Memory B cell (primary cell): ENCODE measurements at places on chromosomes 3 and 15.

DNA sequence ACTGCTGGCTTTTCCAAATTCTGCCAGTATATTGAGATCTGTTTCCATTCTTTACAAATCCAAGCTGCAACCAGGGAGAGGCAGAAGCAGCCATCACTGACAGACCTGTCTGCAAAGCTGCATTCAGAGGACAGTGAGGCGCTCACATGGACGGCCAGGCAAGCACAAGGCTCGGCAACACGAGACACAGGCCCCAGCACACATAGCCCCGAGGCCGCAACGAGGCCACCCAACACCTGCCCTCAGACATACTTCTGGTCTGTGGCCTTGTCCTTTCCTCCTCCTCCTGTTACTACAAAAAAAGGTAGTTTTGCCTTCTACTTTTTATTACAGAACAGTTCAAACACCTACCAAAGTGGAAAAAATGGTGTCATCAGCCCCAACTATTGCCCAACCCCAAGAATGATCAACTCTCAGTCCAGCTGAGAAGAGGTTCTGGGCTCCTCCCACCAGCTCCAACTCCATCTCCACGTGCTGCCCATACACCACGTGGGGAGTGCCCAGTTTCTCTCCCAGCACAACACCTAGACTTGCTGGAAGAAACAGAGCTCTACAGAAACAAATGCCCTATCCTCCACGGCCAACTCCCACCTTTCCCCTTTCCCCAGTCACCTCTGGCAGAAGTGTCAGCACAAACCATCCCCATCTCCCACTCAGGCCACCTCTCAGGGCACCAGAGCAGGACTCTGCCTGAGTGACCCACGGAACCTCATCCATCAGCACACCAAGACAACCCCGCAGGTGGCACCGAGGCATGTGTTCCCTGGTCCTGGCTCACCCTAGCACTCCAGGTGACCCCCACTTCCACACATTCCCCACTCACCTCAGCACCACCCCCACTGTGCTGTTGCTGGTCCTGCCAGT is 7.4 kb downstream of the ZXDC start:
- no peak for DNase-seq

DNA sequence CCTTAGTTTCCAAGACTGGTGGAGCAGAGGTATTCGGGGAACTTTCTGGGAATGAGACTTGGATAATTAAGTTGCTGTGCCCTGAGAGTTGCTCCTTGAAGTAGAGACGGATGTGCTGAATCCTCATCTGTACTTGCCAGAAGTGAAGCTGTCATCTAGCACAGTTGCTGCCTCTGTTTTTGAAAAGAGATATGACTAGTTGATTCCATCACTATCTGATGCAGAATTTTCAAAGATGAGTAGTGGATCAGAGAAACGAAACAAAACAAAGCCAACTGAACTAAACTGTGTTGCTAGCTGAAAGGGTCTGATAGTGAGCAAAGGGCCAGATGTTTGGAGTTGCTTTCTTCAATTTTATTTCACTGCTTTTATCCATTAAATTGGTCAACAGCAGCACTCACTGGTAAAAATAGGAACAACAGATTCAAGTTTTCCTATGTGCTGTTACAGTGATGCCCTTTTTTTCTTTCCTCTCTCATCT is 52.7 kb downstream of the MITF start:
- no peak for DNase-seq

DNA sequence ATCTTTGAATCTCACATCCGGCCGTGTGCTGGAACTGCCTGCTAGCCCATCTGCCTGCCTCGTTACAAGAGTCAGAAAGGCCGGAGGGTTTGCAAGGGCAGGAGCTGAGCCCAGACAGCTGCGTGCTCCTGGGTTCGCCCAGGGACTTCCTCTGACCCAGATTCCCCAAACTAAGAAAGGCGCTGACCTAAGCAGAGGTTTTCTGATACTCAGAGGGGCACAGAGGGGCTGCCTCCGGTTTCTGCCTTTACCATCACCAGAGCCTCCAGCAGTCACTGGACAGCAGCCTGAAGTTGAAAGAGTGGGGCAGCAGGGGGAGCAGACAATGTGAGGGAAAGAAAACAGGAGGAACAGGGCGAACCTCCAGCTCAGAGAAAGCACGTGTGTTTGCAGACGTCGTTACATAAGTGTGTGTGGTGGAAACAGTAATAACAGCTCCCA is 33.4 kb upstream of the RAD18 start:
- no peak for DNase-seq

GRCh38 chr3:14290631-14291385 is 111.6 kb upstream of the SLC6A6 start:
- DNase-seq: no peak

GRCh38 chr3:61847784-61848462 is 286.6 kb downstream of the PTPRG start:
- DNase-seq: no peak

- DNase-seq: no peak
Observed at GRCh38 chr3:127789990-127790881, 32.1 kb downstream of the MGLL start.

- DNase-seq: no peak
Observed at GRCh38 chr15:36766449-36766848, 187.0 kb downstream of the CDIN1 start.

GRCh38 chr3:42270561-42270960 is 4.6 kb upstream of the CCK start:
- DNase-seq: no peak

DNA sequence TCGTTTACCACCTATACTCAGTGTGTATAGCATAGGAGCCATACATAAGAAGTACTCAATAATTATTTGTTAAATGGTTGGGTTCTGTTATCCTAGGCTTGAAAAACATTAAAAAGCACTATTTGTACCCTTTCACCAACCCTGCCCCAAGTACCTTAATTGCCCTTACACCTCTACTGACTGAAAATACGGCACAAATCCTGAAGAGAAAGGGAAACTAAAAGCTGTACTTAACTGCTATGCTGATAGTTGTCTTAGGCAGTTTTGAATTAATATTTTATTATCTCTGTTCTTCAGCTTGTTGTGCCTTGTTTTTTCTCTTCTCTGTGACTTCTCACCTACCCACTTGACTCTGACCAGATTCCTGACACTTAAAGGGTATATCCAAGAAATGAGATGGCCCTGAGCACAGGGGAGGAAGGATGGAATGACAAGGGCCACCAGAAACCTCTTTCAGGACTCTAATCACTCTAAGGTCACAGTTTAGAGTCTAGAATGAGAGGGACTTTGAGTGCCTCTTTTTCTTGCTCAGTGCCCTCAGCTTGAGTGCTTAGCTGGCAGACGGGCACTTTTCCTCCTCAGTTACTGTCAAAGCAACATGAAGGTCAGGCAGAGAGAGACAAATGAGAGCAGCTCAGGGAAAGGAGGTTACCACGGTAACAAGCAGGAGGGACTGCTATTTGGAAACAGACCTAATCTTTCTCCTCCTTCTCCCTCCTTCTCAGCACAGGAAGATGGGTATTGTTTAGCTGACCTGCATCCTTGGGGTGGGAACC is 136.5 kb downstream of the ZNF609 start:
- no peak for DNase-seq

DNA sequence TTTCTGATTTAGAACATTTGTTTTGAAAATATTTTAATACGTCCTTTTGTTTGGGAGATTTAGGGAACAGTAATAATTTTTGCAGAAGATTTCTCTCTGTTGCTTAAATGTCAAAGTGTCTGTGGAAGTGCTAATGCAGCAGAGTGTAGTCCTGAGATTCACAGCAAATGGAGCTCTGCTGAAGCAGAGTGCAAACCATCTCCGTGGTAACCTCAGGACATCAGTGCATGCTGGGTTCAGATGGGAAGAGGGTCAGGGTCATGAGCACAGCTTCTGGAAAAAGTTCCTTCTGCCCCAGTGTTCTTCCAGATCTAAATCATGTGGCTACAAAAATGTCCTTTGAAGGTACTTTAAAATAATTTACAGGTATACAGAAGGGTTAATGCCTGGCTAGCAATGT is 39.9 kb upstream of the SLC9A9 start:
- DNase-seq: no peak

- no peak for DNase-seq
Observed at GRCh38 chr15:28099555-28100140, 533 bp upstream of the OCA2 start.

DNA sequence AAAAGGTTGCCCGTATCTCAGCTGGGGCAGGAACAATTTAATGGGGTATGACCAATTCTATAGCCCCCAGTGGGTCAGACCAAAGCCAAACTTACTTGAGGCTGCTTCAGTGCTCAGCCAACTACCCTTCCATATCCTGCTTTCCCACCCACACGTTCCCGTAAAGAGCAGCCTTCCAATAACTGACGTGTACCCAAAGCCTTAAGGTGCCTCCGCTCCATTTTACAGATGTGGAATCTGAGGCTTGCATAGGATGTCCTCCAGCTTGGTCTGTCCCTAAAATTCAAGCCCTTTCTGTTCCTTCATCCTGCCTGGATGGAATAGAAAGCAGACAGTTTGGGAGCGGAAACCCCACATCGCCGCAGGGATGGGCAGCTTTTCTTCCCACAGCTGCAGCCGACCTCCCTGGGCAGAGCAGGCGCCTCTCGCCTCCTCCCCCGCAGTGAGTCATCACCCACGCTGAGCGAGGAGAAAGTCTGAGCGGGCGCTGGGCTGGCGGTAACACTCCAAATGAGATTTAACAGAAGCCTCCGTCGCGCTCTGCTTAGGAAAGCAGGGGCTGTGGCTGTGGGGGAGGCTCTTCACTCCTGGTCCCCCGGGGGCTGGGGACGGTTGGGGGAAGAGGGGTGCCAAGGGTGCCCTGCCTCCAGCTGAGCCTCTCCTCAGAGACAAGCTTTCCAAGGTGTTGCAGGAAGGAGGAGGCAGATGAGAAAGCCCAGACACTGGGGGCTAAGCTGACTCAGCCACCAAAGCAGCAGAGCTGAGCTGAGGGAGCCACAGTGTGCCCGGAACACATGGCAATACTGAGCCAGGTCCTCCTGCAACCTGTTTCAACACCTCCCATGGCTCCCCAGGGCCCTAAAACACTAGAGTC is 57.8 kb upstream of the HRH1 start:
- no peak for DNase-seq

DNA sequence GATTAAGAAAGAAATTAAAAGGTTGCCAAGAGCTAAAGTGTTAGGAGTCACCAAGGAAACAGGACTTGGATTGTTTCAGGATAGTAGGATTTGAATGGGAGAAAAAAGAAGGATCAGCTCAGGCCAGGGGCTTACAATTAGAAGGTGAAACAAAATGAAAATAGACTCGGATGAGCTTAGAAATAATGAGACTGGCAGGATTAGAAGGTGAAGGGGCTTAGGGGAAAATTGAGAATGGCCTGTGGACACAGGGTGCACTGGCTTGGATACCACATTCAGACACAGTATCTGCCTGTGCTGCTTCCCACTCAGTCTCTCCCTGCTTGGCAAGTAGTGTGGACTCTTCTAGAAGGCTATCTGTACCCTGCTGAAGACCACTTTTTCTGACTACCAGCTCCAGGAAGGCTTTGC is 206.1 kb upstream of the ATP10A start:
- DNase-seq: no peak

GRCh38 chr3:172372895-172373294 is 75.4 kb downstream of the GHSR start:
- no peak for DNase-seq

DNA sequence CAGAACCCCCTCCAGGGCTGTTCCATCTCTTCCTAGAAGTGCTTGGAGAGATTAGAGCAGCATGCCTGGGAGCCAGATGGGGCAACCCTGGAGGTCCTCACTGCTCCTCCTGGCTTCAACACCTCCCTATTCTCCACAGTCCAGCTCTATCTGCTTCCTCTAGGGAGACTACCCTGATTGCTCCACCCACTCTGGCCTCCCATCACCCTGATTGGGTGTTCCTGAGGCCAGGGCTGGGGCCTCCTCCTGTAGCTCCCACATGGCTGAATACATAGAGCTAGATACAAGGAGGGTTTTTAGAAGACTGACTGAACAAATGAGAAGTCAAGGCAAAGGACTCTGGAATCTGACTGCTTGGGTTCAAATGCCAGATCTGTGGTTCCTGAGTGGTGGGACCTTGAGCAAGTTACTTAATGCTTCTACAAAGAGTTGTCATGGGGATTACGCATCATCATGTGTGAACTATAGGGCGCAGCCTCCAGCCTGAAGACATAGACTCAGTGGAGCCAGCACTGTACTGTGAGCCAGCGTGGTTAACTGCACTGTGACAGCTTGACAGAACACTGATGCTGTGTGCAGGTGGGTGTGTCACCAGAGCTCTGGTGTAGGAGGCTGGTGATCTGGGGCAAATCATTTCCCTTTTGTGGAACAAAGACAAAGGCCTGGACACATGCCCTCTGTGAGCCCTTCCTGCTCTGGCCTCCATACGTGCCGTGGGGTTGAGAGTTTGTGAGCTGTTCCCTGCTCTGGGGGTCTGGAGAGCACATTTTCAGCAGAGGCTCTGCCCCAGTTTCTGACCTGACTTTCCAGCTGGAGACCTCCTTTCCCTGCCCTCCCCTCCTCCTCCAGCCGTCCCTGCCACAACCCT is 74.8 kb downstream of the SCN5A start:
- DNase-seq: no peak

GRCh38 chr3:72157748-72158638 is 373.0 kb upstream of the PROK2 start:
- DNase-seq: no peak

- DNase-seq: no peak
Observed at GRCh38 chr3:134028486-134029255, 1.1 kb downstream of the SLCO2A1 start.

GRCh38 chr15:55921744-55922143 is 71.7 kb downstream of the NEDD4 start:
- DNase-seq: no peak

- no peak for DNase-seq
Observed at GRCh38 chr3:177679568-177680471, 482.5 kb upstream of the TBL1XR1 start.

GRCh38 chr15:28047277-28047676 is 51.8 kb downstream of the OCA2 start:
- DNase-seq: no peak

- no peak for DNase-seq
Observed at GRCh38 chr3:59775106-59775505, 725.3 kb upstream of the CFAP20DC start.

GRCh38 chr3:74523811-74524210 is 90.6 kb downstream of the CNTN3 start:
- DNase-seq: no peak

DNA sequence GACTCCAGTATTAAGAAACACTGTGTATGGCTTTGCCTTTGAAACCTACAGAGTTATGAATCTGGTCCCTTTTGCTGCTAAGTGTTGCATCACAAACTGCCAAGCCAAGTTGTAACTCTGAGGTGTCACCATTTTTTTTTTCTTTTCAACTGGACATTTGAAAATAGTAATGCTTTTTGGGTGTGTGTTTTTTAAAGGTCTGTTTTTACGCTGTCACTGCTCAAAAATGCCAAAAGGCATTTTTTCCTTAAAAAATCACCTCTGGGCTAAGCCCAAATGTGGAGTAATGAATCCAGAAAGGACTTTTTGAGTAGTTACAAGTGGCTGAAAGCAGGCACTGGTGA is 9.5 kb downstream of the SMAD3 start:
- DNase-seq: no peak
